Foreskin fibroblast (primary cell): ENCODE measurements at places on chromosomes 6 and 20.

- no peak for DNase-seq
Observed at GRCh38 chr6:38676236-38676973, 26.5 kb downstream of the GLO1 start.

DNA sequence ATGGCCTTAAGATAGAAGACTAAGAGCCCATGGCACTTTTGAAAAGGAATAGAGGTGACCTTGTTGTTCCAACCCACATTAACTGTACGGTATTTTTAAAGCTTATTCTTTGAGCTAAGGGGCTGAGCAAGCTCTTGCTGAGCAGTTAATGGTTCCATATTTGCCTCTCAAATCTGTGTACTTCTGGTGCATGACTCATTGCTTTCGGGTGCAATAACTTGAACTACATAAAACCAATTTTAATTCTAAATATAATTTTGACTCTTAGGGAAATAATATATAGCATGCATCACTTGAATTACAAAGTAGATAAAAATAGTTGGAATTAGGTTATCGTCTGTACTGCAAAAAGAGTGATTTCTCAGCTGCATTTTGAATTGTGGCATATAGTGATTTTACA lies 348.1 kb upstream of the CITED2 start:
- DNase-seq = no peak

- no peak for DNase-seq
Observed at GRCh38 chr6:28506807-28507475, 8.7 kb downstream of the GPX6 start.

DNA sequence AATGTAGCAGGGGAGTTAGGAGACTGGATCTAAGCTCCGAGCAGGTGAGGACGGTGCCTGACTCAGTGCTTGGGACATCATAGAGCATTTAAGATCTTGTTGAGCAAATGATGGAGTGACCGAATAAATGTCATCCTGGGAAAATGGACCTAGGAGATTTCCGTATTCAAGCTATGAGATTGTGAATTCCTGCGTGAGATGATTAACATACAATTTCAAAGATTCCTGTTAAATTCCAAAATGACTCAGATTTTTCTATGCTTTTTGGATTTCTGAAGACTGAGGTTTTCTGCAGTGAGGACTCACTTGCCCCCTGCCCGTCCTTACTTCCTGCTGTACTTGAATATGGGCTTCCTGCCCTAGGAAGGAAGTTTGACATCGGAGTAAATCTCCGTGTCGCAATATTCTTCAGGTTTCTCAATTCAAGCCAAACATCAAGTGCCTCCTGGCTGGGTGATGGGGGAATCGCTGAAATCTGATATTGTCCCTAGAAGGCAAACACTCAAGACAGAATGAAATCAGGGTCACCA lies 5.2 kb downstream of the SYTL3 start:
- peak; percentile 71 for DNase-seq

DNA sequence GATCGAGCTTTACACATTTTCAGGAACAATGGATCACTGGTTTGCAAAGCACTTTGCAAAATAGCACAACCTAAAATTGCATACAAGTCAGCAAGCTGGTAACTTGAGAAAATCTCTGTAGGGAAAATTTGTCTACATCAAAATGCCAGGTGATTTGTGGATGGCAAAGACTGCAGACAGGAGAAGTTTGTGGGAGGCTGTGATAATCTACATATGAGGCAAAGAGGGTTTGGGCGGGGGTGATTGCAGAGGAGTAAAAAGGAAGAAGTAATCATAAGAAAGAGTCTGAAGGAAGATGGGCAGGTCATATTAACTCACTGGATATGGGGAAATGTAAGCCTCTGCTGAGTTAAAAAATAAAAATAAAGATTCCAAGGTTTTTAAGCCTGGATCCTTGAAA lies 166.3 kb upstream of the STXBP5 start:
- no peak for DNase-seq

- DNase-seq = peak; percentile 58
Observed at GRCh38 chr6:31114970-31115849, 610 bp downstream of the PSORS1C1 start.

DNA sequence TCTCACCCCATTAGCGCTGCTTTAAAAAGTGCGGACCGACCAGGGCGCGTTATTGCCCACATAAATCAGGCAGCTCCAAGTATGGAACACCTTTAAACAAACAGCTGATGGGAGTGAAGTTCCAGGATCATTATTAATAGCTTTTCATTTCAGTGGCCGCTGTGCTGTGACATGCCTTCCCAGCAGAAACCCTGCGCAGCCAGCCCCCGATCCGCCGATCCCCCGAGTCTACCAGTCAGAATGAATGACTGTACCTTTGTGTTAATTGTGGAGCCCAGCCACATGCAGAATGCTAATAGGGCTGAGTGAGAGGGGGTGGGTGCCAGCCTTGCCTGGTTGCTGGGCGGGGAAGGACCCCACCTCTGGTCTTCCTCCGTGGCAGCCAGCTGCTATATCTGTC lies 21.9 kb downstream of the CDH22 start:
- no peak for DNase-seq

- DNase-seq = peak; percentile 39
Observed at GRCh38 chr6:126701676-126702560, 362.0 kb downstream of the CENPW start.

- DNase-seq = peak; percentile 57
Observed at GRCh38 chr6:101614774-101615173, 221.3 kb downstream of the GRIK2 start.

DNA sequence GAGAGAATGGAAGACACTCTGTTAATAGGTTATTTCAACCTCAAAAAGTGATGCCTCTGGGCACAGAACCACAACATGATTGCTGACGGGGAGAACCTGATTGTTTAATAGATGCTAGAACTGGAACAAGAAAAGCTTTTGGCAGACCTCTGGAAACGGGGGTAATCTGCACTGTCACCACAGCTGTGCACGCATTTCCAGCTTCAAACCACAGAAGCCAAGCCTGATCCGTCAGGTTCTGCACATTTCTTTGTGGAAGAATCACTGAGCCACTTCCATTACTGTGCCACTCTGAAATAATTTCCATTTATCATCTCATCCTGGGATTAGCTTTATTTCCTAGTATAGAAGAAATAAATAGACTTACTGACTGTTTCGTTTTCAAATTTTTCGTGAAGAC lies 309.3 kb downstream of the FARS2 start:
- DNase-seq = no peak

DNA sequence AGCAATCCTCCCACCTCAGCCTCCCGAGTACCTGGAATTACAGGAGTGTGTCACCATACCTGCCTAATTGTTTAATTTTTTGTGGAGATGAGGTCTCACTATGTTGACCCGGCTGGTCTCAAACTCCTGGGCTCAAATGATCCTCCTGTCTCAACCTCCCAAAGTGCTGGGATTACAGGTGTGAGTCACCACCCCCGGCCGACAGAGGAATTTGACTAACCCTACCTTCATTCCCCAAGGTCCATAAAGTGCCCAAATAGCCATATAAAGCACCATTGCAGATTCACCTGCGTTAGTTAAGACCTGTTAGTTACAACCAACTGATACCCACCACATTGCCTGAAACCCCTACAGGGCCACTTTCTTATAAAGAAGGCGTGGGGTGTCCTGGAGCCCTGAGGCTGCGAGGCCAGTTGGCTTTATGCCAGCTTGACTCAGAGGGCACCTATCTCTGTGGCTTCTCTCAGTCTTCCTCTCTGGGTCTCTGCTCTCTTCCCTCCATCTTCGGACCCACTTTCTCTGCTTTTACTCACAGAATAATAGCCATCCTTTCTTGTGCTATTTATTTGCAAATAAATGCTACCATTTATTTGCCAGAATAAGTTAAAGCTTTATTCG lies 65.6 kb downstream of the SLC2A10 start:
- no peak for DNase-seq

DNA sequence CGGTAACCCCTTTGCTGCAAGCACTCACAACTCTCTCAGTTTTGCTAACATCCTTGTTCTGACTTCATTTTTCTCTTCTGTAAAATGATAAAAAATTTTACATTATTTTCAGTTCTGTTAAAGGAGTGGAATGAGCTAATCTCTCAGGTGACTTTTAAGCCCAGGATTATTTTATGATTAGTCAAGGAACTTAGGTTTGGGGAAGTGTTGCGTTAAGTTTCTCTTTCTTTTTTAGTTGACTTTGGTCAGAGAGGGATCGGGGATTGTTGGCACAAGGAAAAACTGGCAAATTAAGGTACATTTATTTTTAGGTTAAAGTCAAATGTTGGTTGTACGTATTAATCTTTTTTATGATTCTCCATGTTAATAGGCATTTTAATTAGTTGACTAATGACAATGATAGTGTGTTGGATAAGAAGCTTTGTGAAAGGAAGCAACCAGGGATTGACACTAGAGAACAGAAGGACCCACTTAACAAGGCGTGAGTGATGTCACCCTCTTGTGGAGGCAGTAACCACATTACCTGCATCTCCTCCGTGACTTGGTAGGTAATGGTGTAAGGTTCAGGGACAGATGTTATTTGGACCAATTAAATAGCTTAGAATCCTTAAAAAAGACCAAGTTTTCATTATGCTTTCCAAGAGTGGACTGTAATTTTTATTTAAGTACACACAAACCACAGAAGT lies 31.6 kb downstream of the CD83 start:
- DNase-seq = no peak

GRCh38 chr20:58043236-58044140 lies 185.0 kb downstream of the ANKRD60 start:
- no peak for DNase-seq

GRCh38 chr6:56288347-56288746 lies 41.0 kb upstream of the COL21A1 start:
- DNase-seq = no peak

DNA sequence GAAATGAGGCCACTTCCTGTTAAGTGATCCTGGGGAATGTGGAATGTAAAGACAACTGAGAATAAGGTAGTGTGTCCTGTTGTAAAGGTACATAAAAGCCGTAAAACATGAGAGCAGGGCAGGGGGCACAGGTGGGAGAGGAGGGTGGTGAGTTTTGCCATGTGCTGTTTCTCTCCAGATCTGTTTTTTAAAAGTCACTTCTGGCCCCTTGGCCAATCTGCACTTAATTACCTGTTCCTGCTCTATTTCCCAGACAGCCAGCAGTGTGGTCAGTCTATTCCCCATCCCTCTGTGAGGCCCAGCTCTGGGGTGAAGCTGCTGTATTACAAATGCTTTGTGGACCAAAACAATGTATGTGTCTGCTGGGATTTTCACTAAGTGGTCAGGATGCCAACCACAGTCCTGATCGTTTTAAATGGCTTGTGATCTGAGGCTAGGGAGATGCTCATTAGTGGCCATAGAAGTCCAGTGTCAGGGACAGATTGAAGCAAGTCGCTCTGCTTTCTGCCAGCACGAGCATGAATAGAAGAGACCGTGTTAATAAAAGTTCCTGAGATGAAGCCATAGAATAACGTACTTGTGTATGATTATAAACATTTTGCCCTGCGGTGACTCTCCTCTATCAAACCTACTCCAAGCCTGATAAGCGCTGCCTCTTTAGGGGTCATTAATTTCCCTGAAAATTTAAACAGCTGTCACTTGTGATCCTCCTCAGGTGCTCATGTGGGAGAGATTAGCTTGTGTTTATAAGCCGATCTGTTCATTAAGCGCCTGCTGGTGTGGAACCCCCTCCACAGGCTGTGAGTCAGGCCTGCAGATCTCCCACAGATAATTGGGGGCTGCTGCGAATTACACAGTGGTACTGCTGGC lies 111.8 kb upstream of the CENPW start:
- DNase-seq = peak; percentile 3

- DNase-seq = no peak
Observed at GRCh38 chr20:25018425-25018824, 25.9 kb upstream of the APMAP start.

GRCh38 chr6:53673162-53673727 lies 7.7 kb upstream of the KLHL31 start:
- DNase-seq = peak; percentile 80

GRCh38 chr6:33028220-33028849 lies 18.9 kb upstream of the HLA-DOA start:
- DNase-seq = no peak

DNA sequence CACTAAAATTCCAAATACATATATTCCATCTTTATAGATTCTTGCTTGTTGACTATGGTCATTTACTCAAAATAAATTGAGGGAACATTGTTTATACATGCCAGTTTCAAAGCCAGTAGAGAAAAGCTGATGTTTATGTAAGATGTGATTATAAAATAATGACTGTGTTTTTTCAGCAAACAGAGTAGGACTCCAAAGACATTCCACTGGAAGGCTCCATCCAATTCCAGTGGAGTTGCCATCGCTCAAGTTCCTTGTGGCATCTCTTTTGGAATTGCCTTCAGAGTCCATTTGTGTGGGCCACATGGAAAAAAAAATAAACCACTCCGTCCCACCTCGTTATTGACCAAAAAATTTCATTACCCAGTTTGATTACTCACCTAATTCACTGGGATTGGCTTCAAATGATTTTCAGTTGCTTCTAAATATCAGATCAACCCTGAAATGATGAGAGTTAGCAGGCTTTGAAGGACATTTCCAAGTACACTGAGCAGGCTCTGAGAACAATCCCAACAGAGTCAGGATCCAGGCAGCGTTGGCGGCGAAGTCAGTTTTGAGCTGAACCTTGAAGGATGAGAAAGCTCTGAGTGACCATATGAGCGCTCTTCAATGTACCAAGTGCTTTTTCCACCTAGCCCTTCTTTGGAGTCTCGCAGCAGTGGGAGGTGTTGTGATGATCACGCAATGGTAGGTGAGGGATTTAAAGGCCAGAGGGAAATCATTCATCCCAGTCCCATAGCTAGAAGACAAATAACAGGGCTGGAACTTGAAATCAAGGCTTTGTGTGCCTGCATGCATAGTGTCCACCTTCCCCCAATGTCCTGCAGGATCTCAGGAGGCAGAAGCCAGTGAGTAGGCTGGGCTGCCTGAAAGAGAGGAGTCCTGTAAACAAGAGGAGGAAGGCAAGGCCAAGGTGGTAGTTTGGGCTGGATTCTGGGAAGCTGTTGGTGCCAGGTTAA lies 281.7 kb downstream of the CDC5L start:
- DNase-seq = no peak

GRCh38 chr20:51547951-51548350 lies 5.4 kb upstream of the NFATC2 start:
- no peak for DNase-seq

DNA sequence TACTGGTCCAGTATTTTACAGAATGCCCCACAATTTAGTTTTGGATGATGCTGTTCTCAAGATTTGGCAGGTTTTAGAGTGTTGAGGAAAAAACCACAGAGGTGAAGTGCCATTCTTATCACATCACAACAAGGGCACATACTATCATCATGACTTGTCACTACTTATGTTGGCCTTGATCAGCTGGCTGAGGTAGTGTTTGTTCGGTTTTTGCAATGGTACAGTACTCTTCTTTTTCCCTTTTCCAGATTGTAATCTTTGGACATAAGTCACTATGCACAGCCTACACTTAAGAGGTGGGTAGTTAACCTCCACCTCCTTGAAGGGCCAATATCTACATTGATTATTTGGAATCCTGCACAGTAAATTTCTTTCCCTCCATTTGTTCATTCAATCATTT lies 8.8 kb downstream of the TENT5A start:
- DNase-seq = no peak
